ENCODE measurements at places on chromosomes 6 and 20.

GRCh38 chr6:71349976-71350615, 61.5 kb downstream of the OGFRL1 start:
- DNase-seq: peak; percentile 80

DNA sequence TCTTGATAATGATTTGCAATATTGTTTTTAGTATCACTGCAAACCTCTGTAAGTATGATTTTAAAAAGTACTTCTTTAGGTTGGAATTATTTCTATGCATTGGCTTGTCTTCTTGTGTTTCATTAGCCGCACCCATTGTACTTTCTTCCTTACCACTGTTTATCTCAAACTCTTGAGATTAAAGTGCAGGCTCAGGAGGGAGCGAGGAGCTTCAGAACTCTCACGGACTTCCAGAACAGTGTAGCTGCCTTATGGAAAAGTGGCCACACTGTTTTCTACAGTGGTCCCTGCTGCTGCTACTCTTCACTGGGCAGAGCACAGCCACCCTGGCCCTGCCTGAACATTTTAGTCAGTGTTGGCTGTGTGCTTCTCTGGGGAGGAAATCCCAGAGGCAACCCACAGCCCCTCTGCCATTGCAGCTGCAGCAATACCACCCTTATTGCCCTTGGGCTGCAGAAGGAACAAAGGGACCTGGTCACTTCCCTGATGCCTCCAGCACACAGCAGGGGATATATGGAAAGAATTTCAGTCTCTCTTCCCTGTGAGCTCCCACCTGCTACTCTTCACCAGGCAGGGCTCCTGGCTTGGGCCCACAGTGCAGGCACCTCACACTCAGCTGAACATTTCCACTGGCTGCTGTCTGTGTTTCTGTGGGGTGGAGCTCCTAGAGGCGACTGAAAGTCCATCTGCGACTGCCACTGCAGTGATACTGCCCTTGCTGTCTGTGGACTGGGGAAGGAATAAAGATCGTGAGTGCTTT, 91.7 kb upstream of the MAP3K4 start:
- no peak for DNase-seq

- peak; percentile 29 for DNase-seq
Observed at GRCh38 chr6:31752739-31753319, 9.6 kb upstream of the SAPCD1 start.

- DNase-seq: no peak
Observed at GRCh38 chr6:98797217-98797994, 37.0 kb upstream of the POU3F2 start.

DNA sequence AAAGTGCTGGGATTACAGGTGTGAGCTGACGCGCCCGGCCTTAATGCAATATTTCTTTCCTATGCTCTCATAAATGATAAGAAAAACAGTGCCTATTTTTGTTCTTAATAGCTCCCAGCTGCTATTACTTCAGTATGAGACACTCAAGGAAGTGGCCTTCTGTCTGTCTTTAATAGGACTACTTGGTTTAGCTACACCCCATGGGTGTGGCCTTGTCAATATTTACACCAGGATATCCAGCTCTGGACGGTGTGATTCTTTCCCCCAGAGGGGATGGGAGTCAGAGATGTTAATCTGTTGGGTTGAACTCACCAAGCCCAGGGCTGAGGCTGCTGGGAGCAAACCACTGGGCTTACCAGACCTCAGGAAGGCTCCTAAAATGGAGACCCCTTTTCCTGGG, 134.2 kb downstream of the CEP57L1 start:
- DNase-seq: peak; percentile 13

DNA sequence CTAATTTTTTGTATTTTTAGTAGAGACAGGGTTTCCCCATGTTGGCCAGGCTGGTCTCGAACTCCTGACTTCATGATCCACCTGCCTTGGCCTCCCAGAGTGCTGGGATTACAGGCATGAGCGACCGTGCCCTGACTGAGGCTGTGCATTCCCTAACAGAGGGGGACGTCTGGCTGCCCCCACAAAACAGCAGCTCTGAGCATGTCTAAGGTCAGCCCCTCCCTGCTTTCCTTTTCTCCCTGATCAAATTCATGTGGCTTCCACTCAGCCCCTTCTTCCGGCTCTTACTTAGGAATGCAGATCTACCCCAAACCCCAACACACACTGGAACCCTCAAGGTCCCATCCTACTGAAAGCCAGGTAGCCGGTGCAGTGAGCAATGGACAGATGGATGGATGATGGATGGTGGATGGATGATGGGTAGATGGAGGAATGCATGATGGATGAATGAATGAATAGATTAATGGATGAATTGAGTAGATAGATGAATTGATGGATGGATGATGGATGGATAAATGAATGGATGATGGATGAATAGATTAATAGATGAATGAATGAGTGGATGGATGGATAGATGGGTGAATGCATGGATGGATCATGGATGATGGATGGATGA, 91.5 kb upstream of the BHLHE23 start:
- no peak for DNase-seq

DNA sequence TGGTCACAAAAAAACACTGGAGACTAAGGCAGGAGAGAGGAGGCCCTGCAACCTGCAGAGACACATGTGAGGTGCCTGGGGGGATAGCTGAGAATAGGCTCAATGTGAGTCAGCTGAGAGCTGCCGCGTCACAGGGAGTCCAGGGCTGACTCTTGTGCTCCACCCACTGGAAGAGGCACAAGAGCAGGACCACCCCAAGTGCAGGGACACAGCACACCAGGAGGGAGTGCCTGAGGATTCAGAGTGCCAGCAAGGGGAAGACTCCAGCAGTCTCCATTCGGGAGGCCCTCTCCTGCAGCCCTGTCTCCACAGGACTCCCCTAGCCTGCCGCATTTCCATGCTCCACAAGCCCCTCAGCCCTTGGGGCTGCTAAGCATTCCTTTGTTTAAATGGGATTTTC, 105.5 kb downstream of the HUS1B start:
- DNase-seq: no peak

- no peak for DNase-seq
Observed at GRCh38 chr6:22470454-22471131, 98.8 kb upstream of the HDGFL1 start.

GRCh38 chr20:46004889-46005473, 3.7 kb upstream of the MMP9 start:
- no peak for DNase-seq

DNA sequence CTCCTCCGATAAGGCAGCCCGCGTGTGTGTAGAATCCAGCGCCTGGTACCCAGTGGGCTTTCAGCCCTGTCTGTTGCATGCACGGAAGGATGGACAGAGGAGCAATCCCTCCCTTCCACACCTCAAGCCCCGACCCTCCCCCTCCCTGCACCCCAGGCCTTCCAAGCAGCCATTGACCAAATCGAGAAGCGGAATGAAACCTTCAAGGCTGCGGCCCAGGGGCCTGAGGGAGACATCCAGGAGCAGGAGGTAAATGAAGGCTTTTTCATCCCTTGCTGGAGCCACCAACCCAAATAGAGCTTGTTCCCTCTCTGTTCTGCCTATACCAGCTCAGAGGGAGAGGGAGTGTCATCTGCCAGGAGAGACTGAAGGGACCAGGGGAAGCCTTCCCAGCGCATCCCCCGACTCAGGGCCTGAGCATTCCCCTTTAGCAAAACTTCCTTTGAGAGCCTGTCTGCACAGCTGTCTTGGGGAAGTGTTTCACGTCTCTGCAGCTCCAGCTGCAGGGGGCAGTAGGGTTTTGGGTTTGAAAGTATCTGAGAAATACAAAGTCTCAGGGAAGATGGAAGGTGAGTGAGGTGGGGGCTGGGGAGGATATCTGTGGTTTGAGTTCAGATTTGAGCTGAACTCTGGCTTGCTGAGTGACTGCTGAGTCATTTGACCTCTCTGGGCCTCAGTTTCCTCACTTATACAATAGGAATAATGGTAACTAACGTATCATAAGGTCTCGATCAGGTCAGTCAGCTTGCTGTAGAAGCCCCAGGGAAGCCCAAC, 16.1 kb downstream of the FGD2 start:
- DNase-seq: peak; percentile 30

GRCh38 chr6:142802124-142802523, 142.9 kb downstream of the HIVEP2 start:
- peak; percentile 90 for DNase-seq

- DNase-seq: peak; percentile 49
Observed at GRCh38 chr6:155274533-155274932, 10.7 kb downstream of the CLDN20 start.

GRCh38 chr6:41655646-41656001, 17.4 kb downstream of the MDFI start:
- no peak for DNase-seq

DNA sequence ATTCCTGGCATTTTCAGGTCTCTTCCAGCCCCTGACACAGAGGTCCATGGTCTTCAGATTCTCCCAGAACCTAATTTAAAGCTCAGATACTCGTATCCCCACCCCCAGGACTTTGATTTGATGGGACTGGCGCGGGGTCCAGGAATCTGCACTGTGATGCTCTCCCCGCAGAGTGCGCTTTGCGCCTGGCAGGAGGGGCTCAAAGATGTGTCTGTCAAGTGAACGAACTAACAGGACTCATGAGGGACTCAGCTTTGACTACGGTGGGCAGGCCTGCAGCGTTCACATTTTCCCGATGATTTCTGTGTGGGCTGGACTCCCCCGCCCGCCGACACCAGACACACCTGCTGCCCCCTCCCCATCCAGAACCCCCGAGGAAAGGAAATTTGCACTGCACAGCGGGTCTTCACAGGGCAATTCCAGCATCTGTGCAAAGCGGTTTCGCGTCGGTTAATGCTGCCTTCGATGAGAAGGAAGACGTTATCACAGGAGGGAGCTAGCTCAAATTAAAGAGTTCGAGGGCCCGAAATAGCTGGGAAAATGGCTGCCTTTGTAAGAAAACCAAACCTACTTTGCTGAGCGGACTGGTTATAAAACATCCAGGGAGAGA, 90.2 kb downstream of the ZDHHC14 start:
- no peak for DNase-seq

- peak; percentile 18 for DNase-seq
Observed at GRCh38 chr6:1325461-1326309, 13.8 kb downstream of the FOXQ1 start.

DNA sequence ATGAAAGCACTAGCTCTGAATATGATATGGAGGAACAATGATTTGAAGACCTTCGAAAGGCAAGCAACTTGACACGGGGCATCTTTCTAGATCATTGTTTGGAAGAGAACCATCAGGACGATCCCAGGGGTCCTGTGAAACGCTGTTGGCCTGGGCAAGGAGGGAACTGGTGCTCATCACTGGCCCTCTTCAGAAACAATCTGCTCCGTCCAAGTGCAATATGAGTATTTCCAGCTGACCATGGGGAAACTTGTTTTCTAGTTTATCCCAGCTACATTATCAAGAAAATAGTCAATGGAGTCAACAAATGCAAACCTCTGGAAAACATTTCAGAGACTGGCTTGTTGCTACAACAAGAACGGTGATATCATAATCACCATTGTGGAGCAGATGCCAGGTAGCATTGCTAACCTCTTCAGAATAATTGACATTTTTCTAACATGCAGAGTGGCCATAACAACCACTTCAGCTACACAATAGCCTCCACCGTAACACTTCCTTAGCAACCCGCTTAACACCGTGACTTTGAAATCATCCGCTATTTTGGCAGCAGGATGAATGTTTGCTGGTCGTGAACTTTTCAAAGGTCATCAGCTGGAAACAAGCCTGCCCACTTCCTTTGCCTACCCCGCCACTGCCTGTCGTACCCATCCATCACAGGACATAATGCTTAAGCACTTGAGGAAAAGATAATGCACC, 112.0 kb upstream of the PDE10A start:
- DNase-seq: no peak

DNA sequence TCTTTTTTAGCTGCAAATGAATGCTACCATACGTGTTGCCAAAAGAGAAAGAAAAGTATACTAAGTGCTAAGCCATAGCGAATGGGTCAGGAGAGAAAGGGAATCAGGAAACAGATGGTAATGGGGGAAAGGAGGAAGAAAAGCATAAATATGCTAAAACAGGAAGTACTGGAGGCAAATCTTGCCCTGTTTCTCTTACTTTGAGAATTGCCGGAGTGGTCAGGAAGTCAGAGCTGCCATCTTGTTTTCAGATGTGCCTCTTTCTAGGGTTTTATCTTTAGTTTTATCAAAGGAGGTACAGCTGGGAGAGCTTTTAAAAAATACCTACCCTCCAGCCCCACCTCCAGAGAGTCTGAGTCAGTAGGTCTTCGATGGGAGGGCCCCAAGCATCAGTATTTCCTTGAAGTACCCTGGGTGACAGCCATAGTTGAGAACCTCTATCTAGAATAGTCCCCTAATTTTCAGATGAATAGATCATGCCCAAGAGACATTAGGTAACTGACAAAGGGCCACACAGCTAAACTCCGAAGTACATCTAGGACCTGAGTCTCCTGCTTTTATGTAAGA, 193.3 kb downstream of the CLIC5 start:
- no peak for DNase-seq

DNA sequence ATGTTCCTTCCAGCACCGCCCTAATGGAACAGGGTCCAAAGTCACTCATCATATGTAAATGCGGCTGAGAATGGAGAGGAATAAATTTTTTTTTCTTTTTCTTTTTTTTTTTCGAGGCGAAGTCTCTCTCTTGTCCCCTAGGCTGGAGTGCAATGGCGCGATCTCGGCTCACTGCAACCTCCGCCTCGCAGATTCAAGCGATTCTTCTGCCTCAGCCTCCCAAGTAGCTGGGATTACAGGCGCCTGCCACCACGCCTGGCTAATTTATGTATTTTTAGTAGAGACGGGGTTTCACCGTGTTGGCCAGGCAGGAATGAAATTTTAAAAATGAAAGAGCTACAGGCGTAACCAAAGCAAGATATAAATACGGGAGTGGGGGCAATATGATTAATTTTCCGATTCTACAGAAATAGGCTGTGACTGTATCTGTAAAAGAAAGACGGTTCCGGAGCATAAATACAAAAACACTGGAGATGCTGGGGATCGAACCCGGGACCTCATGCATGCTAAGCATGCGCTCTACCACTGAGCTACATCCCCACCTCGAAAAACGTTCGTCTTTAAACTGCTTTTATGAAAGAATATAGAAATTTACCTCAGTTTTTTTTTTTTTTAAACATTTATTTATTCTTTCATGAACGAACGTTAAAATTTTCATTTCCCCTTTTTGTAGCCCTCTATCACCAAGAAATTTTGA, 132.2 kb downstream of the GPX5 start:
- DNase-seq: peak; percentile 46

DNA sequence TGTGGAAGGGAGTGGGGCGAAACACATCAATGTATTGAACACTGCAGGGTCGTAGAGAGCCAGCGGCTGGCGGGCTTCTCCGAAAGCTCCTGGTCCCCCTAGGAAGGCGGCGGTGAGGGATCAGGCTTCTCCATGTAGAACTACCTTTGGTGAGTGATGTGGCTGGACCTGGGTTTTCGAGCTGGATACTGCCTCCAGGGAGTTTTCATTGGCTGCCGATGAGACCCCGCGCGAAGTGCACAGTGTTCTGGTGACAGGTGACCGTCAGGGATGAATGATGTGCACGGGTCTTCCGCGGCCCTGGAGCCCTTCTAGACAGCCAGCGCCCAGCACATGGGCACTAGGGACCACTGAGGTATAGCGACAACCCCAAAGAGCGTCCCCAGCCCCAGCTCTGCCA, 16.4 kb downstream of the ABT1 start:
- no peak for DNase-seq

- no peak for DNase-seq
Observed at GRCh38 chr6:113649880-113650609, 207.1 kb upstream of the MARCKS start.

GRCh38 chr6:107841275-107841670, 17.2 kb upstream of the SCML4 start:
- DNase-seq: no peak

- DNase-seq: no peak
Observed at GRCh38 chr6:164109770-164110140, 695.2 kb downstream of the QKI start.
